ENCODE measurements at places on chromosomes 3 and 15.
A peak's percentile ranks its signal among the peaks of the same experiment; 100 is the strongest.

GRCh38 chr3:130895690-130896488 lies 2.0 kb downstream of the ATP2C1 start:
- no peak for DNase-seq

DNA sequence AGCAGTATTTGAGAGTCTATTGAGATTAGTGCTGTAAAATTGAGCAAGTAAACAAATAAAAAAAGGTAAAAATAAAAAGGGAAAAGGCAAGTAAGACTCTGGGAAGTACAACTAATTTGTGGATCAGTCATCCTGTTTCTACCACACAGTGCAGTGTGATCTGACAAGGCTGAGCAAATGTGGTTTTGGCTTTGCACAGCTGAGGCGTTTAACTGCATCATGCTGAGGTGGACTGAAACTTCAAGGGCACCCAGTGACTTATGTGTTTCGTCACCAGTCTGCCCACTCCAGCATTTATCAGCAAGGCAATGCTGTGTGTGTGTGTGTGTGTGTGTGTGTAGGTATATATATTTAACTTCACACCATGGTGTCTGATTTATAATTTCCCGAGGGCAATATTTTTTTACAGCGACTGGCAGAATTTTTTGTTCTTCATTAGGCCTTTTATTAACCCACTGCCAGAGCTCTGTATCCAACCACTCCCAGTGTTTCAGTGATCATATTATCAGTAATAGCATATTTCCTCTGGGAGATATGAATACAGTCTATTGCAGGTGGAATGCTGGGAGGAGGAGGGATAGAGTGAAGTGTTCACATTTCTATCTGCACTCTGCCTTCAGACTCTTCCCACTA lies 131.5 kb upstream of the SATB1 start:
- peak; percentile 13 for DNase-seq

DNA sequence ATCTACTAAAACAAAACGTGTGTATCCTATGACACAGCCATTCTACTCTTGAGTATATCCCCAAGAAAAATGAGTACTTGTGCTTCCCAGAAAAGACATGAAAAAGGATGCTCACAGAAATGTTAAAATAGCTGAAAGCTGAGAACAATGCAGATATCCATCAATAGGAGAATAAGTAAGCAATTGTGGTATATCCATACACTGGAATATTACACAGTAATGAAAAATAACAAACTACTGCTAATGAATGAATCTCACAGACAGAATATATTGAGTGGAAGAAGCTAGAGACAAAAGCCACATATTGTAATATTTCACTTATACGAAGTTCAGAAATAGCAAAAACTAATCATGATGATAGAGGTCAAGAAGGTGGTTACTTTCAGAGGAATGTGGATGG lies 83.8 kb upstream of the CTDSPL start:
- no peak for DNase-seq

DNA sequence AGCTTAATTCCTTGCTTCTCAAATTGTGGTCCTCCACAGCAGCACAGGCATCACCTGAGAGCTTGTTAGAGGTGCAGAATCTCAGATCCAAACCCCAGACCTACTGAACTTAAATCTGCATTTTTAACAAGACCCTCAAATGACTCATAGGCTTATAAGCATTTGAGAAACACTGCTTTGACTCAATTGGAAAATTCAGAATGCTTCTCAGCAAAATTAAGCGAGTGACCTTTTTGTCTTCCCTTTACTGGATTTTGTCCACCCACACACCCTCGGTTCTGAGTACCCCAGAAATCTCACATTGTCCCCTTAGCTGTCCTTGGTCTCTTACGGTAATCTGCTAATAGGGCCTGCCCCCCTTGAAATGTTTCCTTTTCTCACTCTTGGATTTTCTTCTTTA lies 17.9 kb downstream of the CD80 start:
- no peak for DNase-seq

GRCh38 chr3:99473321-99473751 lies 165.1 kb upstream of the COL8A1 start:
- DNase-seq, result no peak

- DNase-seq, result no peak
Measured at GRCh38 chr15:85444122-85444745, 63.8 kb downstream of the AKAP13 start.

Data from effector CD4-positive, alpha-beta T cell (primary cell).